ENCODE measurements at places on chromosomes 4 and X.

DNA sequence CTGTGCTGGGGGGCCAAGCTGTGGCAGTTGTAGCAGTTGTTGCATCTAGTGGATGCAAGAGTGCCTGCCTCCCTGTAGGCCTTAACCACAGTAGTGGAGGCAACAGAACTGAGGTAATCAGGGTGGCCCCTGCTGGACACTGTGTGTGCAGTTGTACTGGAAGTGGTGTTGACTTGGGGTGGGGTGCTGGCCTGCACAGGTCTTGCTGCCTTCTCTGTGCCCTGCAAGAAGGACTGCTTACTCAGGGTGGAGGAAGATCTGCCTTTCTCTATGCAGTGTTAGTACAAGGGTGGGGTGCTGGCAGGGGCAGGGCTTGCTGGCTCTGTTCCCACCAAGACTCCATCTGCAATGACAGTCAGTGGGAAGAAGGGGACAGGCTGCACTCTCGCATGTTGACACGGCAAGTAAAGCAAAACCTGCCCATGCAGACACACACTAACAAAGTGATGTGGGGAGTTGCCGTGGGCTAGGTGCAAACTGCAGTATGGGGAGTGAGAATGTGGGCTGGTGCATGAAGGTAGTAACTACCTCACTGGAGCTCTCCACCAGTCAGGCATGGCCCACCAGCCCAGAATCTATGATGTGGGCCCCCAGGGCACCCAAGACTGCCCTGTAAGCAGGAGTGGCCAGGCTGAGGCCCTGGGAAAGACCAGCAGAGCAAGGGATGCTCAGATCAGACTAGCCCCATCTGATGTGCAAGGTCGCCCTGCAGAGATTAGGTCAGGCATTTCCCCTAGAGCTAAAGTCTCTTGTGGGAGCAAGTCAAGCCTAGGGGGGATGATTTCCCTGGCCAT, 594.9 kb downstream of the TECRL start:
- no peak for DNase-seq

DNA sequence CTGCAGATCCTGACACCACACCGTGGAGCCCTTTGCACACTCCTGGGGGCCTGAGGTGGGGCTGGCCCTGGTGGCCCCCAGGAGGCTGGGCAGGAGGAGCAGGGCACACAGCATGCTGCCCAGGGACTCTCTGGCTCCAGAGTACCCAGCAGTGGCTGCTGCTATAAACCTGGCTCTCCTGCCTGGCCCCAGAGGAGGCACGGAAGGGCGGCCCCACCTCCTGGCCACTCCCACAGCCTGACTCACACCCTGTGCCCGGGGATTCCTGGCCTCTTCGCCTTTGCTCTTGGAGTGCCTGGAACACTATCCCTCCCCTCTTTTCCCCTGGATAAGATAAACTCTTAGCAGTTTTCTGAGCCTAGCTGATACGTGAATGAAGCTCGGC, at the start of gene PSAPL1:
Gene PSAPL1, minus strand, starts transcription at position 165 of the 385 bp plus-strand sequence. Its CDS starts 51 bp downstream, at position 114.
- DNase-seq: no peak

DNA sequence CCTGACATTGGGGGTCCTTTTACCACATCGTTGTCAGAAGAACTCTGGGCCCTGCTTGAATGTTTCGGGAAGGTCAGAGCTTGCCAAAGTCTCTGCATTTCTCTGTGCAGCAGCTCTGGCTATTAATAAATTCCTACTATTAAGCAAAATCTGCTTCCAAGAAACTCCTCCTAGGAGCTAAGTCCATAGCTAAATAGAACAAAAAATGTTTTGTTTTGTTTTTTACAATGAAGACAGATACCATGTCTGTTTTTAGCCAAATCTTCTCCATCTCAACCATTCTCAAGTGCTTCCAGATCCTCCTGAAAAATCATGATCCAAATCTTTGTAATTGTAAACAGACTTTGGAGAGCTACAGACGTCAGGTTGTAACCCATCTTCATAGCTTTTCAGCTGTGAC, 161.6 kb downstream of the SPATA18 start:
- DNase-seq: no peak

- no peak for DNase-seq
These were observed 171.1 kb downstream of the SCFD2 start for GRCh38 chr4:53194727-53195126.

All from CD4-positive, alpha-beta T cell treated with Interleukin-12 subunit alpha and Interleukin-12 subunit beta, for 1 hour (primary cell).